ENCODE measurements at places on chromosomes 6 and 20.

DNA sequence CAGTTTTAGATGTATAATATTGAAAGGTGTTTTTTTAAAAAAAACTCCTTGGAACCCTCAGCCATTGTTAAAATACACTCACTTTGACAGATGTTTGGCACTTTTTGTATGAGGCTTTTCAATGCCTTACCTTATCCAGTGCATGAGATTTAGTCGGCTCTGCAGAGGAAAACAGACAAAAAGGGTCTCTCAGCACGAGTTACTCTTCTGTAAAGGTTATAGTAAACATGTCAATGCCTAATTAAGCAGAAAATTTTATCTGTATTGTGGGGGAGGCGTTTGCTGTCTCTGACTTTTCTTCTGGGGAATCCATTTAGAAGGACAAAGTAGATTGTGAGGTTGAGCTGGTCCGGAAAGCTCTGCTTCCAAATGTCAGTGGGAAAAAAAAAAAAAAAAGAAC lies 278.3 kb downstream of the TSHZ2 start:
- no peak for DNase-seq

GRCh38 chr6:125446011-125446410 lies 144.2 kb upstream of the HDDC2 start:
- DNase-seq, result no peak

- peak; percentile 36 for DNase-seq
Measured at GRCh38 chr6:25192590-25193459, 86.3 kb upstream of the CARMIL1 start.

DNA sequence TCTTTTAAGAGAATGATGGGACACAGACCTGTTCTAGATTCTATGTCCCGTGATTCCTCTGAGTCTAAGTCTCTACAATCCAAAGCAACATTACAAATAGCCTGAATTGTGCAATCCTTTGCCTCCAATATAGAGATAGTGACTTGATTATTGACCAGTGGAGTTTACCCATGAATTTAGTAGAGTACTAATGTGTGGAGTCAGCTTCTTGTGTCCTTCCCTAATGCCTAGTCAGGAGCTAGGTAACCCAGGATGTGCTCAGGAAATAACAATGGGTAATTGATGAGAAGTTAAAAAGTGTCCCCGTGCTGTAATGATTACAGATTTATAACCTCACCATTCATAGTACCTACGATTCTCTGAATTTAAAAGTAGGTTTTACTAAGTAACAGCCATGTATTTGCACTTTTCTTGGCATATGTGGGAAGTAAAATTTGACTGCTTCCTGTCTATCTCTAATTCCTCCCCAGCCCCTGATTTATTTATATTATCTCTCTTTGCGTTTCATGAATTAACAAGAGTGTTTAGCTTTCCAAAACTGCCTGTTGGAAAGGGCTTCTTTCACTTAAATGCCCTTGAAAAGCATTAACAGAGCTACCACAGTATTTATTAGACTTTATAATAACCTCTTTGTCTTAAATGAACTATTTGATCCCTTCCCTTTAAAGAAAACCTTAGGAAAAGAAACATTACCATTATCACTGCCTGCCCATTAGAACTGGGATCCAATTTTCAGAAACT lies 30.5 kb downstream of the NEDD9 start:
- DNase-seq, result no peak

DNA sequence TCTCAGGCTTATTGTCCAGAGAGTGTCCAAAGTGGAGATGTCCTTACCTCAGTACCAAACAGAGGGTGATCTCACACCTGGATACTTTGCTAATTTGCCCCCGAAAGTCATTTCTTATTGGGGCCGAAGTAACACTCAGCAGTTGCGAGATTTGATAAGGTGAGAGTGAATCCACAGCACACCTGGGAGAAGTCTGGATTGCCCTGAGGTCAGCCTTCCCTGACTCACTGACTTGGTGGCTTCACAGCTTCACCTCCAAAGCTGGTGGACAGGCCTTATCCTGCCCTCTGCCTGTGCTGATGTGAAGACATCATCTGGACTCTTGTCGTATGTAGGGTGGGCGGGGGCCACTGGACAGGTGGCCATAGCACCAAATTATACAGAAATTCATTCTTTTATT lies 101.9 kb upstream of the ARMC2 start:
- no peak for DNase-seq

GRCh38 chr20:50625986-50626677 lies 65.2 kb downstream of the RIPOR3 start:
- DNase-seq, result peak; percentile 63

GRCh38 chr6:88499845-88500699 lies 333.9 kb upstream of the CNR1 start:
- DNase-seq, result no peak

DNA sequence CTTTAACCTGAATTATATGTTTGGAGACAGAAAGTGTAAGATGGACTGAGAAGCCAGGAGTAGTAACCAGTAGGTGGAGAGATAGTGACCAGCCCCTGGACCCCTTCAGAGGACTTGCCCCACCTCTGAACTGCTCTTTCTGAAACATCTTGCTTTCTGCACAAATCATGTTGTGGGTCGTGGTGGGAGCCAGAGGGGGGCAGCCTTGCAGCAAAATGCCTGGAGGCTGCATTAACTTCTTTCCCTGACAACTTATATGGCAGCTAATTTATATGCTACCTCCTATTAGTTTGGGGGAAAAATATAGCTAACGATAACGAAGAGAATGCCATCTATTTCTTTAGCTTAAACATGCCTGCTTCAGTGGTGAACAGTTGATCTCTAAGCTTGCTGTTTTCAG lies 859.8 kb downstream of the MAFB start:
- peak; percentile 62 for DNase-seq

All from A673 (cell line).